ENCODE measurements at places on chromosomes 13 and 19.

DNA sequence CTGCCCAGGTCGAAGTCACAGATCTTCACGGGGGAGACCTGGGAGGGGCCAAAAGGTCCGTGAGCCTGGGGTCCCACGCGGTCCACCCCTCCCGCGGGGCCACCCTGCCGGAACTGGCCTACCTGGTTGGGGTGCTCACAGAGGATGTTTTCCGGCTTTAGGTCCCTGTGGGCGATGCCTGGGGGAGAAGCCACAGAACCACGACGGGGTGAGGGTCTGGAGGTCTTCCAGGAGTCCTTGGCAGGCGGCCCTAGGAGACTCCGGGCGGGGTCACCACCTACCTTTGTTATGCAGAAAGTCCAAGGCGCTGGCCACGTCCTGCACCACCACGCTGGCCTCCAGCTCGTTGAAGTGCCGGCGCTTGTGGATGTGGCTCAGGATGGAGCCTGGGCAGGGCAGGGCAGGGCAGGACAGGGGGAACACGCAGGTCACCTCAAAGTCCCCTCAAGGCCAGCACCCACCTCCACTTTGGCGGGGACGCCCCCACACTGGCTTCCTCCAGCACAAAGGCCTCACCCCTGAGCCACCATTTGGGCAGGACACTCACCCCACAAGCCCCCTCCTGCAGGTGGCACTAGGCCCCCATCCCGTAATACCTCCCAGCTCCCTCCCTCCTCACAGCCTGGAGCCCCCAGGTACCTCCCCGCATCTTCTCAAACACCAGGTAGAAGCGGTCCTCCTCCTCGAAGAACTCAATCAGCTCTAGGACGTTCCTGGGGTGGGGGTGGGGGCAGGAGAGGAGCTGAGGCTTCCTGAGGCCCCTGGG, 8.4 kb downstream of the MKNK2 start:
- DNase-seq, result no peak

GRCh38 chr13:87344176-87344575, 327.0 kb upstream of the SLITRK5 start:
- DNase-seq, result no peak

DNA sequence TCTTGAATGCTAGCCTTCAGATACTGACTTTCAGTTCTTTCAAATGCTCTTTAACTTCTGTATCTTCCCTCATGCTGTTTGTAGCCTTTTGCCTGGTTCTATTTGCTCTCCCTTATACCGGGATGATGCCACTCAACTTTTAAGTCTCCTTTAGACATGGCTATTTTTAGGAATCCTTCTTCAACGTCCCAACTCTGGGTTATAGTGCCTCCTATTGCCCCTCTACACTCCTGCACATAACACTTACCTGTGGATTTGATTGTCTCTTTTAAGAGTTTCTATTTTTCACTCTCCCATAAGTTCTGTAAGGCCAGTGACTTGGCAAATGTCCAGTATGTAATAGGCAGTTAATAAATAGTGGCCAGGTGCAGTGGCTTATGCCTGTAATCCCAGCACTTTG, 343.0 kb downstream of the KLF5 start:
- DNase-seq, result no peak

GRCh38 chr19:49779731-49780555, 13.1 kb downstream of the AP2A1 start:
- no peak for DNase-seq

- no peak for DNase-seq
Observed at GRCh38 chr13:90612391-90612790, 735.1 kb upstream of the MIR17HG start.

DNA sequence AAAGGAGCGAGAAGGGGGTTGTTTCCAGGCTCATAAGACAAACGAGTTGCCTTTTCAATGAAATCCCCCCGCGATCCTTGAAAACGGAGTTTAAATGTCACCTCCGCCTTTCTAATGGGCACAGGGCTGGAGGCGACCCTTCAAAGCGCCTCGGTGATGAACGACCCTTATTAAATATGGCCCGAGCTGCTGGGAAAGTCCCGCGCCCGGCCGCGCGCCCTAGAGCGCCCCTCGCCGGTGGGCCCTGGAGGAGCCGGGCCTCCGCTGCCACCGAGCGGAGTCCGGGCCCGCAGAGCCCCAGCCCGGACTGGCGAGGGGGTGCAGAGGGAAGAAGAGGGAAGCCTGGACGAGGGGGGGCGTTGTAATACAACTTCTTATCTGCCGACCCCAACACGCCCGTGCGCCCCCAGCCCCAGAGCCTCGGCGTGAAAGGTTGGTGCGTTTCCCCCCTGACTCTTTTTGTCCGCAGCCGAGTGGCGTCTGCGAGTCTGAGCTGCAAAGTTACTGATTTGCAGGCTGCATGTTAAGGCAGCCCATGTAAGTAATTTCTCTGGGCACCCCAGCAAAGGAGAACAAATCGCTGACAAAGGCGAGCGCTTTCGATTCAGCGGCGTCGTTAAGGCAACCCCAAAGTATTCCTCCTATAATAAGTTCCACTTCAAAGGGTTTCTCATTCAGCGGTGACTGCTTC, 11.9 kb downstream of the ZIC5 start:
- no peak for DNase-seq
